Stomach (tissue), 19 donors: ENCODE measurements at places on chromosomes 7 and 10.
A peak's percentile ranks its signal among the peaks of the same experiment; 100 is the strongest.

DNA sequence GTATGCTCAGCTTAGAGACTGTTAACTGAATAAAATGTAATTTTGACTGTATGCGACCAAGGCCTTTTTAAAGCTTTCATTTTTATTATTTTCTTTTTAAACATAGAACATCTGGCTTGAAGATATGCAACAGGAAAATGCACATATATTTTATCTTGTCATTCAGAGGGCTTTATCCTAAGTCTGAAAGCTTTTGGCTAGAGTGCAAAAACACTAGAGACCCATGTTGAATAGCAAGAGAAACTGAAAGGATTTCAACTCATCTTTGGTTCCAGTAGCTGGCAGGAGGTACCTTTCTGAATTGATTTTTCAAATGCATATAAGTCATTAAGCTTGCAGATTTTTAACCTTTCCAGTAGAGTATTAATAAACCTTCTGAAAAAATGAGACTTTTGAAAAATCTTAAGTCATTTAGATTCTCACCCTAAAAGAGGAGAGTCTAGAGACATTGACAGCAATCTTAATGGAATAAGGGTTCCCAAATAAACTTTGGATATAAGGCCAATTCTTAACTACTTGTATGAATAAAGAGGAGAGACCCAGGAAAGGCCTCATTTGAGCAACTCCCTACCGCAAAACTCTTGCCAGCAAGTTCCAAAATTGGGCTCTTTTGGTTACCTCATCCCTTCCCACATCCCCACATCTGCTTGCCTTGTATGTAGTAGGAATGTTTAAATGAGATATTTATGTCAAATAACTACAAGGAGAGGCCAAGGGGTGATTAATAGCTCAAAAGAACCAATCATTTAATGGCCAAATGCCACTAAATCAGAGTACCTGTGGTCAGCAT lies 454.4 kb downstream of the HTR7 start:
- DNase-seq: no peak

GRCh38 chr7:139118234-139118804 lies 8.8 kb upstream of the ZC3HAV1 start:
- peak; percentile 38 for DNase-seq

- DNase-seq: no peak
Measured at GRCh38 chr7:155998328-155998691, 186.0 kb upstream of the SHH start.

DNA sequence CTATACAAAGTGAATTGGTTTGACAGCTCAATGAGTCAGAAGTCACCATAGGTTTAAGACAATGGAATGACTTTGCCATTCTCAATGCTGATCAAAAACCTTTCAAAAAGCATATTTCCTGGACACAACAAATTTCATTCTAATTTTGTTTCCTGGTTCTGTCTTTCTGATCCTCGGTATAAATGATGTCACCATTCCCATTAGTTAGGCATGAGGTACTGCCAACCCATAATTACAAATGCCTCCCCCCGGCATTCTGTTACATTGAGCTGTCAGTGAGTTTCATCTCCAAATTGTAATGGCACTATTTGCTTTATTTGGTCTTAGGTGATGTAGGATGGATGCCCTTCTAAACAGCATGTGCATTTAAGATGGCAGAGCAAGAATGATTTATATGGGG lies 81.7 kb upstream of the NFE2L3 start:
- no peak for DNase-seq

GRCh38 chr7:116800594-116800993 lies 61.8 kb upstream of the CAPZA2 start:
- no peak for DNase-seq

- DNase-seq: no peak
Measured at GRCh38 chr10:61316676-61317265, 136.4 kb downstream of the TMEM26 start.

- DNase-seq: no peak
Measured at GRCh38 chr10:86001521-86001920, 365.1 kb downstream of the GRID1 start.

DNA sequence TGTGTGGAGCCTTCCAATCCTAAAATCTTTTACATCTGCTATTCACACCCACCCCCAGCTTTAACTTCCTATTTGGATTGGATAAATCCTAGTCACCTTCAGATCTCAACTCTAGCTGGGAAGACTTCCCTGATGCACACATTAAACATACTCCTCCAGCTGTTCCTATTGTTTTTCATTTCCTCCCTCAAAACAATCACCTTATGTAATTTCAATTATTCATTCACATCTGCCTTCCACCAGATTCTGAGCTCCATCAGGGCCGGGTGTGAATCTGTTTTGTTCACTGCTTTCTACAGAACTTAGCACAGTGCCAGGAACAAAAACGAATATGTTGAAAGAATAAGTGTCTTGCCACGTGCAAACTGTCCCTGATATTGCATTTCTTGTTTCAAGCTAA lies 497.4 kb downstream of the PLXDC2 start:
- no peak for DNase-seq

- no peak for DNase-seq
Measured at GRCh38 chr7:137130751-137131158, 212.8 kb downstream of the PTN start.

DNA sequence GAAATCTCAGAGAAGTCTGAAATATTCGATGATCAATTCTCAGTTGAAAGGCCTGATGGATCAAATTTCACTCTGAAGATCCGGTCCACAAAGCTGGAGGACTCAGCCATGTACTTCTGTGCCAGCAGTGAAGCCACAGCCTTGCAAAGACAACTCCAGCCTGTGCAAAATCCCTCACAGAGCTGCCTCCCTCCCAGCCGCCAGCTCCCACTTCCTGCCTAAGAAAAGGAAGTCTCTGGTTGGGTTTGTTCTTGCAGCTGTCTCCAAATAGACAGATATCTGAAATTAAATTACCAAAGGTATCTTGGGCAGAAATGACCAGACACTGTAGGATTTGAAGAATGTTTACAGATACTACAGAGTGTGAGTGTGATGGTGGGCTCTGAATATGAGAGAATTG lies 43.4 kb upstream of the PRSS58 start:
- DNase-seq: no peak

GRCh38 chr7:20409961-20410360 lies 79.3 kb downstream of the ITGB8 start:
- DNase-seq: no peak

DNA sequence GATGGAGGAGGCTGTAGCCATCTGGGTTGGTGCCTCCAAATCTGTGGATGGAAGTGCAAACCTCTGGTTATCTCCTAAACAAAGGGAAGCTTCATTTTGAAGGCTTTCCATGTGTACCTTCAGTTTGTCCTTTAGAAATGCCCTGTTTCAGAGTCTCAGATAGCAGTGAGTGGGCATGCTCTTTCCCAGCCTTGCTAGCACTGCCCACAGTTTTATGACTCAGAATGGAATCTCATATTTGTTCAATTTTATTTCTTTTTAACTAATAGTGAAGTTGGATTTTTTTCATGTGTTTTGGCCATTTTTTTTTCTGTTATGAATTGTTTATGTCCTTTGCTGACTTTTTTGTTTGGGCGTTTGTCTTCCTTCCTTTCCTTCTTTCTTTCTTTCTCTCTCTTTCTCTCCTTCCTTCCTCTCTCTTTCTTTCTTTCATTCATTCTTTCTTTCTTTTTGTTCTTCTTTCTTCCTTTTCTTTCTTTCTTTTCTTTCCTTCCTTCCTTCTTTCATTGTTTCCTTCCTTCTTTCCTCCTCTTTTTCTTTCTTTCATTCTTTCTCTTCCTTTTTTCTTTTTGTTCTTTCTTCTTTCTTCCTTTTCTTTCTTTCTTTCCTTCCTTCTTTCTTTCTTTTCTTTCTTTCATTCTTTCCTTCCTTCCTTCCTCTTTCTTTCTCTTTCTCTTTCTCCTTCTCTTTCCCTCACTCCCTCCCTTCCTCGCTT lies 25.6 kb downstream of the PRF1 start:
- DNase-seq: no peak

- DNase-seq: no peak
Measured at GRCh38 chr10:78658645-78659597, 409.8 kb upstream of the ZMIZ1 start.

DNA sequence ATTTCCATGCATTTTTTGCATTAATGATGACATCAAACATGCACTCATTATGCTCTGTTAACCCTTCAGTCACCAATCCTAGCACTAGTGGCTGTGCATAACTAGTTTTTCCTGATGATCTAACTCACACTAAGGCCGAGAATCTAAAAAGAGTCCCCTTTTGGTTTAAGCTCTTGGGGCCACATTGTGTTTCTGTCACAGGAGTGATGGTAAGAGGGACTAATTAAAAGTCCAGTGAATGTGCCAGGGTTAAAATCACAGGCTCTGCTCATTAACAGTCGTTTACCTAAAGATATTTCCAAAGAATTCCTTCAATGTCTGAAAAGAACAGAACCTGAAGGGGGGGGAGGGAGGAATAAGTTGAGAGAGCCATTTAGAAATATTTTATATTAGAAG lies 359.0 kb upstream of the ANKRD30A start:
- DNase-seq: no peak

DNA sequence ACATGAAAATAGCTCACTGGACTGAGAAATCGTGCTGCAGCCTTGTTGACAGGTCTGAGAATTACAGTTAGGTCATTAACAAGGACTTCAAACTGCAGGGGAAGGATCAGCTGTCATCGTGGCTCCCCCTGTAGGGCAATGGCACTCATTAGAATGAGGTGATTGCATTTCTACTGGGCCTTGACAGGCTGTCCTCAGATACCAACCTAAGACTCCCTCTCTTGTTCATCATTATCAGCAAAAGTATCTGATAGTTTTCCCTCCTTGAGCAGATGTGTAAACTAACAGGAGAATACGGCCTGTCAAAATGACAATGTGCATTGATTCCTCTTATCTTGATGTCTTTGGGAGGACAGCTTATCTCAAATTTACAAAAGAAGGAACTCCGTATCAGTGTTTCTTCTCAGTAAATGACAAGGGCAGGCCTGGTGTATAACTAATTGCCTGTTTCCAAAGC lies 648.5 kb upstream of the LRRN3 start:
- peak; percentile 31 for DNase-seq

GRCh38 chr7:119270045-119270464 lies 1002.9 kb upstream of the KCND2 start:
- peak; percentile 57 for DNase-seq

GRCh38 chr7:105691082-105691679 lies 109.9 kb upstream of the EFCAB10 start:
- no peak for DNase-seq

GRCh38 chr10:116521424-116522290 lies 24.1 kb upstream of the PNLIP start:
- DNase-seq: peak; percentile 64

- DNase-seq: no peak
Measured at GRCh38 chr10:1782841-1783240, 45.5 kb upstream of the ADARB2 start.

DNA sequence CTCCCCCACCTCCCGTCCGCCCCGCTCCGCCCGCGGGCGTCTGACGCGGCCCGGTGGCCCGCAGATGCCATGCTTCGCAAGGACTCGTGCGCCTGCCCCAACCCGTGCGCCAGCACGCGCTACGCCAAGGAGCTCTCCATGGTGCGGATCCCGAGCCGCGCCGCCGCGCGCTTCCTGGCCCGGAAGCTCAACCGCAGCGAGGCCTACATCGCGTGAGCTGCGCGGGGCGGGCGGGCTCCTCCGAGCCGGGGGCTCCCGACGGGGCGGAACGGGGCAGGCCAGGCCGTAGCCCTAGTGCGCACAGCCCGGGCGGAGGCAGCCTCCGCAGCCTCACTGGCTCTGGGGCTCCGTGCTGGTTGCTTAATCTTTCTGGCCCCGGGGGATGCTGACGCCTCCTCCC lies 2.8 kb downstream of the ASIC3 start:
- DNase-seq: peak; percentile 59

DNA sequence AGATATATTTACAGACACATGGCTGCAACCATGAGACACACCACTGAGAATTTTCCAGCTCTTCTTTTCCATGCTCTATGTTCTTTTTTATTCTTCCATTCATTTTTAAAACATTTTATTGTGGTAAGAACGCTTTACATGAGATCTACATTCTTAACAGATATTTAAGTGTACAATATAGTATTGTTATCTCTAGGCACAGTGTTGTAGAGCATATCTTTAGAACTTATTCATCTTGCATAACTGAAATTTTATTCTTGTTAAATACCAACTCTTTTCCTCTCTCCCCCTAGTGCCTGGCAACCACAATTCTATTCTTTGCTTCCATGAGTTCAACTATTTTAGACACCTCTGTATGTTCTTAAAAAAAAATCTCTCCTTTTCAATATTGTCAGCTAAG lies 67.1 kb upstream of the HABP2 start:
- DNase-seq: no peak

GRCh38 chr10:101588879-101589278 lies 758 bp downstream of the DPCD start:
- DNase-seq: no peak

DNA sequence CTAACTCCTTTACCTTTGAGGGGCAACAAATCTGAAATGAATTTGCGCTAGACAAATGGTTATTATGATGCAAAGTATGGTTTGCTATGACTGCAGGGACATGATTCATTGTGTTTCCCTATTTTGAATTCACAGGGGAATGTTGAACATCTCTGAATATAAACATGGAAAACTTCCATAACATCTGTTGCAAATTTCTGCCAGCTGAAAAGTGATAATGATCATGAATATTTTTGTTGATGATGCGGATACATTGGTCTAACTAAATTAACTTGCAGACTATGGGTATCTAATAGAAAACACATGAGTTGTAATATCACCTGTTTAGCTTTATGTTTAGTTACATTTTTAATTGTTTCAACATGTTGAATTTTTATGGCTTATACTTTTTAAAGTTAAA lies 1325.5 kb downstream of the REEP3 start:
- no peak for DNase-seq

GRCh38 chr10:112517451-112517862 lies 70.4 kb downstream of the VTI1A start:
- no peak for DNase-seq

- no peak for DNase-seq
Measured at GRCh38 chr7:25014756-25015155, 34.8 kb upstream of the OSBPL3 start.

GRCh38 chr7:6612819-6613218 lies 2.6 kb upstream of the ZNF853 start:
- no peak for DNase-seq

GRCh38 chr10:33139181-33139646 lies 181.2 kb upstream of the ITGB1 start:
- DNase-seq: peak; percentile 75

DNA sequence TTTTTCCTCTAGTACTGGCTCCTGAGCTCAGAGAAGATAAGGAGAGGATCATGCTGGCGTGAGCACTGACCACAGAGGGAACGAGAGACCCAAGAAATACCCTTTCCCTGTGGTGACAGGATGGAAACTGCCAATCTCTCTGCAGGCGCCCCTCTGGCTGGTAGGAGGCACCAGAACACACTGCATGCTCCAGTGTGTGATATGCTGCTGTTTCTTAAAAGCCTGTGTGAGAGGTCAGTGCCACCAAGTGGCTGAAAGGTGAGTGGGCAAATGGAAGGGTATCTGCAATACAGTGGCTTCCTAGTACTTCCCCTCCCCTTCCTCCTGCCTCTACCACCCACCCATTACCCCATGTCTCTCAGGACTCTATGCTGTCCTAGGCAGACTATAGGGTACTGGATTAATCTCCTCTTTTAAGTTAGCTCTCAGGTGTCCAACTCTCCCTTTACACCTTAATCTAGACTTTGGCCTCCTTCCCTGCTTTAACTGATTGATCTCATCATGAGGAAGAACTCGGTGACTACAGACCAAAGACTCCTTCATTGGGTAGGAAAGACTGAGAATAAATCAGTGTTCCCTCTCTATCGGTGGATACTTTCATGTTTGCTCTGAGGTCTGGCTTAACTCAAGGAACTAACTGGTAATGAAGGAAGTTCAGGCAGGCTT lies 283.6 kb downstream of the ADRA2A start:
- DNase-seq: peak; percentile 81
